Activated naive CD8-positive, alpha-beta T cell treated with anti-CD3 and anti-CD28 coated beads, Interleukin-2, amount 50 U/mL, for 24 hours (primary cell): ENCODE measurements at places on chromosomes 7 and 10.

- no peak for DNase-seq
Observed at GRCh38 chr10:83603708-83604107, 535.6 kb upstream of the GHITM start.

DNA sequence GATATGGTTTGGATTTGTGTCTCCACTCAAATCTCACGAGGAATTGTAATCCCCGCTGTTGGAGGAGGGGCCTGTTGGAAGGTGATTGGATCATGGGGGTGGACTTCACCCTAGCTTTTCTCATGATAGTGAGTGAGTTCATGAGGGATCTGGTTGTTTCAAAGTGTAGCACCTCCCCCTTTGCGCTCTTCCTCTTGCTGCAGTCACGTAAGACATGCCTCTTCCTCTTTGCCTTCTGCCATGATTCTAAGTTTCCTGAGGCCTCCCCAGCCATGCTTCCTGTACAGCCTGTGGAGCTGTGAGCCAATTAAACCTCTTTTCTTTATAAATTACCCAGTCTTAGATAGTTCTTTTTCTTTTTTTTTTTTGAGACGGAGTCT, 17.1 kb downstream of the CDNF start:
- no peak for DNase-seq

DNA sequence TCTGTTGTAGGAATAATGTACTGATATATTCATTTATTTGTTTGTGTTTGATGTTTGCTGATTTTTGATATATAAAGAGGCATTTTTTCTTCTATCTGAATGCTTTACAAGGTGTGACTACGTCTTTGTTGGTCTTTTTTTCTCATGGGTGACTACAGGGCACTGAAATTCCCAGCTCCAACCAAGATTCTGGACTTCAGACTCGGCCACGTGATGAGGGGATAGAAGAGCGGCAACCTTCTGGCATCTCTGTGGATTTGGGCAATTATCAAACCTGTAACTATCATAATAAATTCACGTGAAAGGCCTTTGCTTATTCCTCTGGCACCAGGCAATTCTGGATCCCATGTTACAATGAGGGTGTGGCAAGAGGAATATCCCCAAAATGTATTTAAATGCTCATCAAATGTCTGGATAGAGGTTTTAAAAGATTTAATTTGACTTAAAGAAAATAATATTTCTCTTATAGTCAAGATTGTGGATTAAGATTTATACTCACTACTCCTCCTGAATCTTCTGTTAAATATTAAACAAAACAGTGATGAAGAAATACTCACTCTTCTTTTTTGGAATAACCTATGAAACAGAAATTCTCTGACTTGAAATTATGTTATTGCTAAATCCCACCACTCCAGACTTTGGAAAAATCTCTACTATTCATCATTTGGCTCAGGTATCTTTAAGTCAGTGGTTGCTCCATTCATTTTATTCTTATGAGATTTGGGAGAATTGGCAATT, 276.3 kb downstream of the GPR37 start:
- DNase-seq, result no peak

DNA sequence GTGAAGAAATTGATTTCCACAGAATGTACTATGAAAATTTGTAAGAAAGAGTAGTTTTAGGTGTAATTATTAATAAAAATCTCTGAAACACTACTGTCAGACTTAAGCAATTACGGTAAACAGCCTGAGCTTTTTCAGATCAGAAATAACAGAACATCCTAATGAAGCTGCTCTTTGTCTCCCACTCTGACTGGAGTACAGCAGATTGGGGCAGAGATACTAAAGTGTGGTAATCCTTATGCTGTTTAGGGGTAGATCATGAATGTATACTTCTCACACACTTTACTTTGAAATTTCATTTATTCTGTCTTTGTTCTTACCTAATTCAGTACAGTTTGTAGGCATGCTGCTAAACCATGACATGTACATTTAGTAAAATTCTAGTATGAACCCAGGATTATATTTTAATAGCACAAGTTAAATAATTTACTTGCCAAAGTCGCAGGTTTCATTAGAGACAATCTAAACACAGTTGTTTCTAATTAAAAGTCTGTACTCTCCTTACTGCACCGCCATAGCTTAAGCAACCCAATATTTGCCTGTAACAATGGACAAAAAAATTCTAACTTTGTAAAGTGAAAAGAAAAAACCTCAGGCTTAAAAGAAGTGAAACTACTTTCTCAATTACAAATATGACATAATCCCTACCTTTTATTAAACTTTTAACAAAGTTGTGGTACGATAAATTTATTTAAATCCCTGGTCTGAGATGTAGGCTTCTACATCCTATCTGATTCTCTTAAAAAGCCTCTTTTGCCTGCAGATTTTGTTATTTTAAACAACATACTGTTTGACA, 88.8 kb downstream of the KMT2E start:
- DNase-seq, result no peak

- DNase-seq, result no peak
Observed at GRCh38 chr7:32167256-32167655, 97.0 kb upstream of the PDE1C start.

GRCh38 chr10:51672039-51672535, 27.3 kb downstream of the CSTF2T start:
- no peak for DNase-seq

- DNase-seq, result no peak
Observed at GRCh38 chr7:95335093-95335492, 10.8 kb upstream of the PON1 start.

DNA sequence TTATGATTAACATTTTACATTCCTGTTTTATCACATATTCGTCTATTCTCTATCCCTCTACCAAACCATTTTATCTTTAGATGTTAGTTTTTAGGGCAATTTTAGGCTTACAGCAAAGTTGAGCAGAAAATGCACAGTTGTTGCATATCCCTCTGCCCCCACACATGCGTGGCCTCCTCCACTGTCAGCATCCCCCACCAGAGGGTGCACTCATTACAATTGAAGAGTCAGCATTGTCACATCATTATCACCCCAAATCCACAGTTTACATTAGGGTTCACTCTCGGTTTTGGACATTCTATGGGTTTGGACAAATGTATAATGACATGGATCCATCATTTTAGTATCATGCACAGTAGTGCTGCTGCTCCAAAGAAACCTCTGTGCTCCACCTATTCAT, 86.4 kb downstream of the WDR37 start:
- DNase-seq, result peak; percentile 16

GRCh38 chr7:142804728-142805207, 34.0 kb downstream of the PRSS2 start:
- peak; percentile 69 for DNase-seq

DNA sequence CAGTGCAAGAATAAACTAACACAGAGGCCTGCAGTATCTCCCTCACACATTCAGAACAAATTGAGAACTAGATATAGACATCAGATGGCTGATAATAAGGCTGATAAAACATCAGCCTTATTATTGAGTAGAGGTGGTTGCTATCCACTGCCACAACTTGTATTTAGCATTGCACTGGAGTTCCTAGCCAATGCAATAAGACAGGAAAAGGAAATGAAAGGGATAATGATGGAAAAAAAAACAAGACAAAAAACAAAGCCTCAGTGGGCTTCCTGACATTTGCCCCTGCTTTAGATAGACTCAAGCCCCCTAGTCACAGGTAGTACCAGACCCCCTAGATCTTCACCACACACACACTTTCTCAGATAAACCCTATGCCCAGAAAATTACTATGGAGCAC, 33.2 kb upstream of the ELN start:
- DNase-seq, result no peak

GRCh38 chr10:68139448-68140272, 30.4 kb downstream of the MYPN start:
- DNase-seq, result no peak

GRCh38 chr7:150937848-150938561, 40.1 kb downstream of the KCNH2 start:
- peak; percentile 37 for DNase-seq

- no peak for DNase-seq
Observed at GRCh38 chr10:52541006-52541473, 227.0 kb downstream of the DKK1 start.

DNA sequence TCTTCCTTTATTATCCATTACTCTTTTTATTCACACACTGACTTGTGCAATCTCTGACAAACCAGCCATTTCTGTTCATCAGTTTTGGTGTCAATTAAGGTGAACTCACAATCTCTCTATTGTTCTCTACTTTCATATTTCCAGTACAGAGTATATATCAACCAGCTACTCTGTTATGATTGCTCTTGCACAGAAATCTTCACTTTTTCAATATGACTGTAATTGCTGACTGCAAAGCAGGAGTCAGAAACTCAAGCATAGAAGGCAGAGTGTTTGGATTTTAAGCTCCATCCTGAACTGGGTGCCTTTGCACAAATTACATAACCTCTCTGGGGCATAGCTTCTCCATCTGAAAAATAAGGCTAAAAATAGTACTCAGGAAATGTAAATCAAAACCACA, 1042.0 kb downstream of the GRM8 start:
- no peak for DNase-seq

- DNase-seq, result no peak
Observed at GRCh38 chr7:118054529-118054928, 129.4 kb upstream of the LSM8 start.

- no peak for DNase-seq
Observed at GRCh38 chr7:151472644-151473380, 32.9 kb upstream of the CRYGN start.

DNA sequence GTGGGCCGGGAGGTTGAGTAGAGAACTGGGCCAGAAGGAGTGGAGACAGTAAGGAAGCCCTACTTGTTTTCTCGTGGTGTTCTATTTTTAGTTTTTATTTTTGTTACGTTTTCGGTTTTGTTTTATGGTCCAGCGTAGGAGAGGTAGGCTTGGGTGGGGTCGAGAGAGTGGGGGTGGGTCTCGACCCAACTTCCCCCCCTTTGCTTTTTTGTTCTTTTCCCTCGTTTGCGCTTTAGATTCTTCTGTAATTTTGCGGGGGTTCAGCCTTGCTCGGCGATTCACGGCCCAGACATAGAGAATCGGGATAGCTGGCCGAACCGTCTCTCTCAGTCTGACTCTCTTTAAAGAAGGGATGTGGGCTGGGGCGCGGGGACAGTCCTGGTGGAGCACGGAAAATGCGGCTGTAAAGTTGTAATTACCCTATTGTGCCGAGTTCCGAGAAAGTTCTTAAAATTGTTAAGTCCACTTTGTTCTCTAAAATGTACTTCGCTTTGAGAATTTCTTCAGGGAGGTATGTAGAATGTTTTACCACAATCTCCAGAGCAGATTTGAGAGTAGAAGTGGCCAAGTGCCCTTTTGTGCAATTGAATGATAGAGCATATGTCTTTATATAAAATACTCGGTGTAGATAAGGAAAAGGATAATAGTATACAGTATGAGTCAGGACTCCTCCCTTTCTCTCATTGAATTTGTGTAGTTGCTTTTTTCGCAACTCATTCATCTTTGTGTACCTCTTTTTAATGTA, 816 bp downstream of the DMTF1 start:
- peak; percentile 48 for DNase-seq
